ENCODE measurements at places on chromosomes 11 and 22.

DNA sequence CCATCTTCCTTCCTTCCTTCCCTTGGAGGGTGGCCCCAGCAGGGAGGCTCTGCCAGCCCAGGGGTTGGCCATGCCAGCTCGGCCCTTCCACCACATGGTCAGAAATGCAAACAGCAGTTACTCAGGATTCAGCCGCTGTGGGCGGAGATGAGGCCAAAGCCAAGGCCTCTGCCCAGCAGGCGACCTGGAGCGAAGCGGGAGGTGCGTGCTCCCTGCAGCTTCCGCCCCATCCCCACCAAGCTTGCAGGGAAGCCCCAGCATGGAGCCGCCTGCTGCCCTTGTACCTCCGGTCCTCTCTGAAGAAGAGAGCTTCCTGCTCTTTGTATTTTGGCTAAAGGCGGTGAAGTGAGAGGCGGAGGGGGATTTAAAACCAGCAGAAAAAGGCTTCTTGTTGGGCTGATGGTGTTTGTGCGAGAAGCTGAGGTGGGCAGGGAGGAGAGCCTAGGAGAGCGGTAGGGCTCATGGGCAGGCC is 50.4 kb downstream of the ANO1 start:
- DNase-seq, result no peak

DNA sequence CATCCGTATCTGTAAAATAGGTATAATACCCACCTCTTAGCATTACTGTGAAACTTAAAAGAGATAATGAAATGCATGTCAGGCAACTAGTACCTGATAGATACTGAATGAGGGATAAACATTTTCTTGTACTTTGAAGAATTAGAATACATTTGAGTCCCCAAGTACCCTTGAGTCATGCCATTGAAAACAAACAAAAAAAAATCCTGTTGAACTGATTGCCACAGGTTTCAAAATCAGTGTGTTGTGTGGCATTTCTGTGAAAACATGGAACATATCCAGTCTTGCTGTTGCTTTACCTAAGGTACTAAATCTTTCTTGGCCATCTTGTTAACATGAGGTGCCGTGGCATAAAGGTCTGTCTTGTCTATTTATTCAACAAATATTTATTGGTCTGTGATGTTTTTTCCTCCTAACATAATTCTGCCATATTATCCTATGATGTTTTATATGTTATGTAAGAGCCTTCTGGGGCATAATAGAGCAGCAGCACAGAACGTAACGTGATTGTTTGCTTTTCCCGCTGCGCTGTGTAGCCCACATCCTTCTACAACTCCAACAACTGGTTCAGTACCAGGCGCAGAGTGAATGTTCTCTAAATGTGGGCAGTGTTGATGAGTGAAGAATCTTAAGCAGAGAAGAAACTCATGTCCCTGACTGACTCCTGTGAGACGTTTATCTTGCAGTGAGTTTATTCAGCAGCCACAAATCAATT is 79.3 kb upstream of the RAB1B start:
- no peak for DNase-seq

GRCh38 chr11:85475660-85476517 is 151.3 kb downstream of the DLG2 start:
- DNase-seq, result no peak

GRCh38 chr11:34599406-34599945 is 21.4 kb upstream of the EHF start:
- DNase-seq, result no peak

- DNase-seq, result no peak
Measured at GRCh38 chr11:14809466-14809865, 82.6 kb downstream of the CYP2R1 start.

- DNase-seq, result no peak
Measured at GRCh38 chr11:126387857-126388256, 32.4 kb downstream of the ST3GAL4 start.

GRCh38 chr11:73520353-73521061 is 77.4 kb downstream of the FAM168A start:
- no peak for DNase-seq

DNA sequence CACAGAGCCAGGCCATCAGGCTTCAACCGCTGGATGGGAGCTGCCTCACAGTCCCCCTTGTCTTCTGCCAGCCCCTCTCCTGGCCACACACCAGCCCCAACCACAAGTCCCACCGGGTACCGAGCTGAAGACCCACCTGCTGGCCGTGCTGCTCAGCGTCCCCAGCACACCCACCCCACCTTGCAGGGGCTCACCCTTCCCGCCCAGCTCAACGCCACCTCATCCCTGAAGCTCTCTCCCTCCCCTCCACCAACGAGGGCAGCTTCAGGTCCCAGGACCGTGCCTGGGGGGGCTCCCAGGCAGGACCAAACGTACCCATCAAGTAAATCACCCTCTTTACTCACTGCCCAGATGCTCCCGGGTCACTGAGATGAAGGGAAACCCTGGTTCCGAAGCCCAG is 141.0 kb downstream of the CRYBB2 start:
- no peak for DNase-seq
